Tibial nerve (tissue), 4 donors: ENCODE measurements at places on chromosomes 6 and 20.

- DNase-seq: no peak
These were observed 30.9 kb downstream of the STK35 start for GRCh38 chr20:2132461-2132901.

DNA sequence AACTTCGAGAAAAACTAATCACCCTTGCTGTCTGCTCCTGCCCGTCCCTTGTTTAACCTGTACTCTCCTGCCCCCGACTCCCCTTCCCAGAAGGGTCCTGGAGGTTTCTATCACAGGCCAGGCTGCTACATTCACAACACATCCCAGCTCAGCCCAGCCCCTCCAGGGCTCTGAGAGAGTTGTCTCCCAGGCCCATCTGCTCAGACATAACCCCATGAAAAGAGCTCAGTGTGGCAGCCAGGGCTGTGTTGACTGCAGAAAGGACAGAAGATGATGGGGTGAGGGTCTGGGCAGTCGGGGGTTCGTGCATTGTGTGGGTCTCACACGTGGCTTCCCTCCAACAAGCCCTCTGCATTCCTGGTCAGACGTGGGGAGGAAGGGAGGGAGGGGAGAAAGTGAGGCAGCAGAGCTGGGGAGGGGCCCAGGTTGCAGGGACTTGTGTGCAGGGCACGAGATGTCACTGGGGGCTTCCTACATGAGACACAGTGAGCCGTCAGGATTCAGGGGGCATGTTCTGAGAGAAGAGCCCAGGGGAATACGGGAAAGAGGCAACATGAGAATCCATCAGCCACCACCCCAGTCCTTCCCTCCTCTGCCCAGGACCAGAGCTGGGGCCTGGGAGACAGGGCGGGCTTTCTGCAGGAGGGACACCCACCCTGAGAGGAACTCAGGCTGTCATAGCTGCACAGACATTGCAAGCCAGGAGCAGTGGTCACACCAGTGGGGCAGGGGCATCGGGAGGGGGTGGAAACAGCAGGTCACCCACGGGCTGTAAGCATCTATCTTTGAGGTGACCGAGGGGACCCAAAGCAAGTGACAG is 372.9 kb downstream of the PREX1 start:
- no peak for DNase-seq

DNA sequence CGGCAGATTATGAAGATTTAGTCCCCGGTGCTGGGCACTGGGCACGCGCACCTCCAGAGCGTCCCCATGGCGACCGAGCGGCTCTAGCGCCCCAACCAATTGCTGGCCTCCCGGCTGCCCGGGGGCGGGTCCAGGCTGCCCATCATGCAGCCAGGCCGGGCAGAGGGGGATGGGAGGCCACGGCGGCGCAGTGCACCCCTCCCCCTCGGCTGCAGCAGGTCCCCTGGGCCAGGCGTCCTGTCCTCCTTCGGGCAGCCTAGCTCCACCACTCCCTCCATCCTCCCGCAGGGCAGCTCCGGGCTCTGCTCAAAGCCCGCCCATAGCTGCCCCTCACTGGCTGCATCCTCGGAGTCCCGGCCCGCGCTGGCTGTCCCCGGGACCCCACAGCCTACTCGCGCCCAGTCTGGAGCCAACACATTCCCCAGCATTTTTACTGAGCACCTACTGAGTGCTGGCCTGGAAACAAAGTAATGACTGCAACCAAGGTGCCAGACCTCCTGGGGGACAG is 99.4 kb downstream of the ASXL1 start:
- no peak for DNase-seq

DNA sequence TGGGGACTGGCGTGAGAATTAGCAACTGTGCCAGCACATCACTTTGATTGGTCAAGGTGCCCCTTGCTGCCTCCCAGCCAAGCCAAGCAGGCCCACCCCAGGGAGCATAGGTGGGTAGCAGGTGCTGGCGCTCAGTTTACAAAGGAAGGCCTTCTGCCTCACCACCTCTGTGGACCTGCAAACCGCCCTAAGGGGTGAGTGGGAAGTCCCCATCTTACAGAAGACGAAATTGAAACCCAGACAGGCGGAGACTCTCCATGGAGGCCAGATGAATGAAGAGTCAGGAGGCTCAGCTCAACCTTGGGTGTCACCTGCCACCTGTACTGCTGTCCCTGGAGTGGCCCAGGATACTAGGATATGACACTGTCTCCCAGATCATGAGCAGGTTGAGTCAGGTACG is 21.5 kb upstream of the MAS1L start:
- no peak for DNase-seq

DNA sequence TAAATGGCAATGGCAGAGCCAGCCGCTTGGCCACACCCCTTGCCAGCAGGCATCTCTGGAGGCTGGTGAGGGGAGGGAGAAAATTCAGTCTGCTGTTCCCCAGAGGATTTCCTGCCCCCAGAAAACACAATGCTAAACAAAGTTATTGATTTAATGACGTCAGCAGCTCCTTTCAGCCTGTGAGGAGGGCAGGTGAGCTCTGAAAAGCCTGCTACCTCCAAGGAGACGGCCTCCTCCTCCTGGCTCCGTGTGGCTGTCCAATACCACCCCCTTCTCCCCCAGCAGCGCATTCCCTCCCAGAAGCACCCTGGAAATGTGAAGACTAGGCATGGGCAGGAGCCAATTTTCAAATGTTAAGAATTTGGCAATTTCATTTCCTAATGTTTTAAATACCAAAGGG is 393.1 kb downstream of the ZFAND3 start:
- DNase-seq: no peak

DNA sequence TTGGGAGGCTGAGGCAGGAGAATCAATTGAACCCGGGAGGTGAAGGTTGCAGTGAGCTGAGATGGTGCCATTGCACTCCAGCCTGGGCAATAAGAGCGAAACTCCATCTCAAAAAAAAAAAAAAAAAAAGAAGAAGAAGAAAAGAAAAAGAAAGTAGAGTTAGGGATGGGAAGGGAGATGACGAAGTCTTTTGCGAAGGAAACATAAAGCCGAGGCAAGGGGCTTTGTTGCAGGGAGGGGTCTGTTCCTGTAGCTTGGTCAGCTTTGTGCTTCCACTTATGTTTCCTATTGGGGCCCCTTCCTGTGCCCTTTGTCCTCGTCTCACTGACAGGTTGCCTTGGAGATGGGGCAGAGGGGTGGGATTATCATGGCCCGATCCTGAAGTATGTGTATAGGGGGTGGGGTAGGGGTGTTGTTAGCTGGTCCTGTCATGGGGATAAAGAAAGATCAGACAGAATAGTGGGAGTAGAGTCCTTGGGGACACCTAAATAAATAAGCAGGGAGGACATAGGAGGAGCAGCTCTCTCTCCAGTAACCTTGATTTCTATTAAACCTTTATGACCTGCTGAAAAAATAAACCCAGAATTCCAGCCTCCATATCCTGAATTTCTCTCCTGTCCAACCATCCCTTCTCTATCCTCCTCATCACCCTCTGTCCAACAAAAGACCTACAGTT is 1.1 kb upstream of the CLIC1 start:
- no peak for DNase-seq

GRCh38 chr20:34070859-34071258 is 41.2 kb downstream of the EIF2S2 start:
- DNase-seq: no peak

- DNase-seq: no peak
These were observed 62.0 kb upstream of the CD93 start for GRCh38 chr20:23147964-23148730.

GRCh38 chr6:28695715-28696114 is 170.0 kb downstream of the GPX5 start:
- no peak for DNase-seq
